Stimulated activated CD8-positive, alpha-beta memory T cell treated with anti-CD3 and anti-CD28 coated beads, Interleukin-15, amount 100 ng/mL, for 48 hours (primary cell): ENCODE measurements at places on chromosomes 5 and 9.

- no peak for DNase-seq
Measured at GRCh38 chr5:61816585-61817450, 484.8 kb downstream of the ZSWIM6 start.

- no peak for DNase-seq
Measured at GRCh38 chr9:76987594-76988200, 31.8 kb upstream of the FOXB2 start.

- no peak for DNase-seq
Measured at GRCh38 chr5:131163276-131164119, 1.6 kb downstream of the HINT1 start.

GRCh38 chr9:108776920-108777639, 78.7 kb downstream of the ACTL7B start:
- no peak for DNase-seq

GRCh38 chr5:81972492-81972783, 615 bp downstream of the ATG10 start:
- DNase-seq: no peak

- no peak for DNase-seq
Measured at GRCh38 chr9:133945977-133946753, 46.0 kb downstream of the VAV2 start.

DNA sequence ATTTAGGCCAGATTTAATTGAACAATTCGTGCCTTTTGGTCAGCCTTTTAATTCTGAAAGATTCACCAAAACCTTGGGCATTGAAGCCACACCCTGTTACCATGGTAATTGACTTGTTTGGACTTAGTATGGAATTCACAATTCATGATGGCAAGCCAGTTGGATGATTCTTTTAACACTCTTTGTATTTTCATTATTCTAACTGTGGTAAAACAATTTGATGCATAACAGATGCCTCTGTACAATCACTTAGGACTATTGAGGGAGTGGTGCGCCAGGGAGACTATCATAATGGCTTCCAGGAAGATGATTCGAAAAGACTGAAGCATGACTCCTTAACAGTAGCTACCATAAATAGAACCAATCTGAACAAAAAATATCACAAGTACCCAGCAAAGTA, 381.1 kb upstream of the ADAMTS16 start:
- DNase-seq: no peak

- no peak for DNase-seq
Measured at GRCh38 chr9:82598241-82599039, 464.5 kb downstream of the RASEF start.

DNA sequence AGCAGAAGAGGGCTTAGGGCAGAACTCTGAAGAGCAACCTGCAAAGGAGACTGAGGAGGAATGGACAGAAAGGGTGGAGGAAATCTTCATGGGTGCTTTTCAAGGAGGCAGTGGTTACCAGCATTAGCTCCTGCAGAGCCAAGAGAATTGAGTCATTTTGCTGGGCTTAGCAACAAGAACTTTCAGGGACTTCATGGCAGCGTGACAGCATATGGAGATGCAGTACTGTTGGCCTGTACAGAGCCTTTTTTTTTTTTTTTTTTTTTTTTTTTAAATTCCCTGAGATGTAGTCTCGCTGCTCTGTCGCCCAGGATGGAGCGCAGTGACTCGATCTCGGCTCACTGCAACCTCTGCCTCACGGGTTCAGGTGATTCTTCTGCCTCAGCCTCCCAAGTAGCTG, 296.0 kb upstream of the DMRT1 start:
- no peak for DNase-seq
